ENCODE measurements at places on chromosomes 11 and 22.
A peak's percentile ranks its signal among the peaks of the same experiment; 100 is the strongest.

- DNase-seq = no peak
These were observed 368.8 kb upstream of the KIRREL3 start for GRCh38 chr11:127369356-127369755.

- no peak for DNase-seq
These were observed 13.1 kb upstream of the SERPING1 start for GRCh38 chr11:57584341-57584740.

- DNase-seq = peak; percentile 90
These were observed at the start of gene USP2 for GRCh38 chr11:119381181-119381988. USP2 (minus strand) TSS chr11:119381690; CDS start chr11:119373480, 8,210 bp downstream.

GRCh38 chr11:86575927-86576326 is 96.5 kb downstream of the ME3 start:
- no peak for DNase-seq

DNA sequence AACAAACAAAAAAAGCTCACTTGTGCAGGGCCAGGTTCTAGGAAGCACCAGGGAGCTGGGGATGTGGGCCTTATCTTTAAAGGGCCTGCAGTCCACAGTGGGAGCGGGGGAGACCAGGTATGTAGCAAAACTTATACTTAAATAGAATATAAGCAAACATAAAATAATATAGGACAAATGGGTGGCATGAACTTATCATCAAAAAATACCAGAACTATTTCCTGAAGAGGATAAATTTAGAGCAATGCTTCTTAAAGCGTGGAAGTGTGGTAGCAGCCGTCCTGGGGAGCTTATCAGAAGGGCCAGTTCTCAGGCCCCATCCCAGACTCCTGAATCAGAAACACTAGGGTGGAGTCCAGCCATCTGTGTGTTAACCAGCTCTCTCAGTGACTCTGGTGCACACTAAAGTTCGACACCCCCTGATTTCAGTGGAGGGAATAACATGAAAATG is 9.3 kb downstream of the VPS26B start:
- no peak for DNase-seq

DNA sequence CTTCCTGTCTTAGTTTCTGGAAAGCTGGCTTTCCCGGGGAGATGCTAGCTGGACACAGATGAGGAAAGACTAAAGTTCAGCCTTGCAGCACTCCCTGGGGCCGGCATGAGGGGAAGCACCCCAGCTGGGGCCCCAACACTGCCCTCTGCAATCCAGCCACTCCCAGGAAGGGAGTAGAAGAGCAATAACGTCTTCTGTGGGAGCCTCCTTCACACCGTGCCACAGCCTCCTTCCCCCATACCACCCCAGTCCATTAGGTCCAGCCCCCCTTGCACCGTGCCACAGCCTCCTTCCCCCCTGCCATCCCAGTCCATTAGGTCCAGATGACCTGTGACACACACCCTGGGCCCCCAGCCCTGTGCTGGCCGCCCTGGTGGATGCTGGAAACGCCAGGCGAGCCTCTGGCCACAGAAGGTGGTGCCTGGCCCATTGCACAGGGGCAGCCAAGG is 44.1 kb upstream of the PRDM11 start:
- DNase-seq = no peak

GRCh38 chr22:26708256-26709009 is 51.0 kb downstream of the MIAT start:
- no peak for DNase-seq

All from bone marrow (tissue), 2 donors.